ENCODE measurements at places on chromosomes 4 and X.

GRCh38 chrX:32520789-32521188, 690.6 kb downstream of the DMD start:
- no peak for DNase-seq

DNA sequence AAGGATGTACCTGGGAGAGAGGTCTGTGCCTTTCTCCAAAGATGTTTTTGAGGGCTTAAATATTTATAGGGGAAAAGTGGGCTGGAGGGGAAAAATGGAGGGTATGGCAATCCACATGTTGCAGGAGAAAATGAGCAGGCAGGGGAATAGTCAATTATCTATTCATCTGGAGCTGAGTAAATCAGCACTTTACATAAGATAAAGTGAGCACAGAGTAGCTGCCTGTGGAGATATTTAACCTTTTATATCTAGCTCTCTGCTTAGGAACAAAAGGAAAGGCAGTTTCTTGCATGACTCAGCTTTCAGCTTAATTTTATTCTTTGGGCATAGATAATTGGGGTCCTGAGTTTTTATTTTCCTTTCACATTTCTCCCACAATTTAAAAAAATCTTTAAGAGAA, 93.6 kb upstream of the NPY2R start:
- no peak for DNase-seq

DNA sequence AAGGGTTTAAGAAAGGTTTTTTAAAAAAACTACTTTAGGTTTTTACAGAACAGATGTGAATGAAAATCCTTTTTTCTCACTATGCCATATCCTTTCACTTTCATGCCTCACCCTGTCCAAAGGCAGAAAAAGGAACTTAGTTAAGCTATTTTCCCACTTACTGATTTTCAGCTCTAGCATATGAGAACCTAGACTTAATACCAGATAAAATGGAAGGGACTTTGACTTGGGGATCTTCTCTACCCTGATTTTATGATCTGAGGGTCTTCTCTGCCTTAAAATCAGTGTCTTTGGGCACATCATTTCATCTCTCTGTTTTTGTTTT, 42.4 kb downstream of the FNIP2 start:
- DNase-seq, result no peak

GRCh38 chr4:68324519-68325262, 25.2 kb downstream of the YTHDC1 start:
- DNase-seq, result no peak

DNA sequence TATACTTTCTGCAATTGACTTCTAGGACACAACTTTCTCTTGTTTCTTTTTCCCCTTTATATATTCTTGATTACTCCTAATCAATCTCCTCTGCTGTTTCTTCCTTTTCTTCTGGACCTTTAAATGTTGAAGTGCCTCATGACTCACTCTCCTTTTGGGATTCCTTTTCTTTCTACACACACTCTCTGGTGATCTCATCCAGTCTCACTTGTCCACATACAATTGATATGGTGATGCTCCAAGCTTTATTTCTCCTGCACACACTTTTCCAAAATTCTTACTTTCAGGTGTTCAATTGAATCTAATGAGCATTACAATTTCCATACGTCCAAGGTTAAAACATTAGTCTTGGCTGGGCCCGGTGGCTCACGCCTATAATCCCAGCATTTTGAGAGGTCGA, 794.8 kb upstream of the EPHA5 start:
- DNase-seq, result no peak

Data from DND-41 (cell line).